ENCODE measurements at places on chromosomes 1 and 21. TPM values are rescaled to one million over a fixed set of nuclear protein-coding genes. Genes with fewer than 3 reads are reported as not detected.

The SPRR3 gene
- total RNA-seq: 324 TPM

The RCAN1 gene
- total RNA-seq: 31.6 TPM

The ENO1 gene
- total RNA-seq: 2,274 TPM

The GGPS1 gene
- total RNA-seq: 18.8 TPM

The FMN2 gene
- total RNA-seq: not detected

The EPHB2 gene
- 31.2 TPM for total RNA-seq

Measured in airway epithelial cell (primary cell).